DMS 273 treated with DMSO at 0.1 percent for 48 hours (cell line): ENCODE measurements at places on chromosomes 16 and 17.
A peak's percentile ranks its signal among the peaks of the same experiment; 100 is the strongest.

GRCh38 chr16:14436401-14436955 is 193.6 kb downstream of the PARN start:
- no peak for DNase-seq

GRCh38 chr16:67001726-67002125 is 13.3 kb downstream of the CES4A start:
- no peak for DNase-seq

- peak; percentile 14 for DNase-seq
These were observed 30.3 kb upstream of the RPH3AL start for GRCh38 chr17:382644-383533.

- no peak for DNase-seq
These were observed 857 bp downstream of the TMC8 start for GRCh38 chr17:78131172-78132083.

DNA sequence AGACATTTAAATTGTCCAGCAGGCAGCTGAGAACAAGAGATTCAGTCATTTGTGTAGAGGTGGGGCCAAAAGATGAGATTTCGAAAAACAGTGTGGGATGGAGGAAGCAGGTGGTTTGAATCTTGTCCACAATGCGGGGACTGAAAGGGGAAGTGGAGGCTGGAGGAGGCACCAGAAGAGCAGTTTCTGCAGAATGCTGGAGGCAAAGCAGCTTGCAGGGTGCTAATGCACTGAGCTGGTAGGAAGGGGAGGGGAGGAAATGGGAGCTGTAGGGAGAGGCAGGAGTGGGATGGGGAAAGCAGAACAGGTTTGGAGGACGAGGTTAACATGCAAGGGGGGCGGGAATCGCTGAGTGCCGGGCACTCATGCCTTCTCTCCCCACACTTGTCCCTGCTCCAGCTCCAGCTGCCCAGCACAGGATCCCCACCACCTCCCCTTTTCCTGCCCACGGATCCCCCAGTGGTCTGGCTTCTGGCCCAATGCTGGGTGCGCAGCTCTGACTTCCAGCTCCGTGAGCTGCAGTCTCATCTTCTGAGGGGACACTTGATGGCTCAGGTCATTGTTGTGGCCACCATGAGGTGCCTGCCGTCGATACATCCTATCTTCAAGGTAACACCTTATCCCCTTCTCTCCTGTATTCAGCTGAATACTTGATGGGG is 9.4 kb downstream of the C17orf100 start:
- DNase-seq, result no peak

GRCh38 chr16:64933885-64934284 is 188.0 kb downstream of the CDH11 start:
- DNase-seq, result no peak

- DNase-seq, result no peak
These were observed 1.5 kb downstream of the GRIN2A start for GRCh38 chr16:10180771-10181163.

GRCh38 chr16:21950782-21951521 is 2.2 kb upstream of the UQCRC2 start:
- DNase-seq, result no peak

DNA sequence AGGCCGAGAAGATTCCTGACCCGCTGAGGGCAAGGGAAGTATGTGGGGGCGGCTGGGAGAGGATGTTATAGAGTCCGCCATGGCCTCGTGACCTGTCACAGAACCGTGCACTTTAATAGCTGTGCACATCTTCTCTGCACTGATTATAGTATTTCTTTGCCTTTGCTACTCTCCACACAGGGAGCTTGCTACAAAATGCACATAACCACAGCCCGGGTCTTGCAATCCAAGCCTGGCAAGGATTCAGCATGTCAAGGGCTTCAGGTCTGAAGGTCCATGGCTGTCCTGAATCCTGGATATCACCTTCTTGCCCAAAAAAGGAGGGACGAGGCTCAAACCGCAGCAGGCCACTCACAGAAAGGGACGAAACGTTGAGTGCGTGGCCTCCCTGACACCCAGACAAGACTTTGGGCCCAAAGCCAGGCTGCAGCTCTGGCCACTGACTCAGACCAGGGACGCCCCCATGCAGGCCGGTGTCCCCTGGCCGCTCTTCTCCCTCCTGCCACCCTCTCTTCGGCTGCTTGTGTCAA is 43.7 kb downstream of the USP22 start:
- no peak for DNase-seq

- DNase-seq, result no peak
These were observed 510.6 kb downstream of the CDH13 start for GRCh38 chr16:83137326-83137781.

DNA sequence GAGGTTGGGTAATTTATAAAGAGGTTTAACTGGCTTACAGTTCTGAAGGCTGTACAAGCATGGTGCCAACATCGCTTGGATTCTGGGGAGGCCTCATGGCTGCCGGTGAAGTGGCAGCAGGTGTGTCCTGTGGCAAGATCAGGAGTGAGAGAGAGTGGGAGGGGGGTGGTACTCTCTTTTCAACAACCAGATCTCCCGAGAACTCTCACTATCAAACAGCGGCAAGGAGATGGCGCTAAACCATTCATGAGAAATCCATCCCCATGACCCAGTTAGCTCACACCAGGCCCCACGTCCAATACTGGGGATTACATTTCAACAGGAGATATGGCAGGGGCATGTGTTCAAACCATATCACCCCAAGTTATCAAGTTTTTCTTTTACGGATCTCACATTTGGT is 44.0 kb upstream of the CBX4 start:
- no peak for DNase-seq

GRCh38 chr17:7809086-7809790 is 24.8 kb upstream of the KDM6B start:
- no peak for DNase-seq

DNA sequence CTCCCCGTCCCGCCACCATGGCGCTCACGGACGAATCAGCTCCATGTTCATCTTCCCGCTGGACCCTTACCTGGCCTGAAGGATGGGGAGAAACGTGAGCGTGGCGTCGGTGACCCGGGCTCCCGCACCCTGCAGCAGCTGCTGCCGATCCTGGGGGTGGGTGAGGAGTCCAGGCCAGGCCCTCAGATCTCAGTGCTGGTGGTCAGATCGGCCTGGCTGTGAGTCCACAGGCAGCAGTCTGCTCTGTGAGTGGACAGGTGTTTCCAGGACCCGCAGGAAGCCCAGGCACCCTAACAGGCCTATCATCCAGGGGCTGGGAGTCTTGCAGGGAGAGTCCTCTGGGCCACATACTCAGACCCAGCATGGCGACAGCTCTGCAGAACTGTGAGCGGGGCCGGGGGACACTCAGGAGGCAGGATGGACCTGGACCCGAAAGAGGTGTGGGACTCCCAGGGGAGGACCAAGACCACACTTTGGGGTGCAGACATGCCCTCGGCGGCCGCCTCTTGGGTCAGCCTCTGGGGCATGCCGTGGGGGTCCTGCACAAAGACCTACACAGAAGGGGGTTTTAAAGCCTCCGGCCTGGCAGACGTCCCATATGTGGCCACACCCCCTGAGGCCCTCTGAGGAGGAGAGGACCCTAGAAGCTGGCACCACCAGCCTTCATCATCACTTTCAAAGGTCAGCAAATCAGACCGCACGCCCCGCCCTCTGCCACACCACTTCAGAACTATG is 27.2 kb upstream of the ZNF469 start:
- no peak for DNase-seq

GRCh38 chr17:30292286-30292858 is 628 bp upstream of the BLMH start:
- DNase-seq, result peak; percentile 70

- DNase-seq, result no peak
These were observed 22.1 kb downstream of the PMFBP1 start for GRCh38 chr16:72149676-72150464.

- DNase-seq, result no peak
These were observed 64.8 kb upstream of the KIFC3 start for GRCh38 chr16:57867000-57867561.

DNA sequence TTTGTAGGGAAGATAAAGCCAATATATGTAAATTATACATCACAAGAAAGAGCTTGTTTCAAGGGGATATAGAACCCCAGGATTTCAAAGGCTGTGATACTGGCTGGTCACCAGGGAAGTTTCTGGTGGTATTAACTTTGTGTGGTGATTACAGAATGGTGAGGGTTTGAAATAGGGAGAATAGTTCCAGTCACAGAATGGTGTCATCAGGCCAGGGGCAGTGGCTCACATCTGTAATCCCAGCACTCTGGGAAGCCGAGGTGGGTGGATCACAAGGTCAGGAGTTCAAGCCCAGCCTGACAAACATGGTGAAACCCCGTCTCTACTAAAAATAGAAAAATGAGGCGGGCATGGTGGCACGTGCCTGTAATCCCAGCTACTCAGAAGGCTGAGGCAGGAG is 183.8 kb upstream of the XYLT1 start:
- DNase-seq, result no peak

DNA sequence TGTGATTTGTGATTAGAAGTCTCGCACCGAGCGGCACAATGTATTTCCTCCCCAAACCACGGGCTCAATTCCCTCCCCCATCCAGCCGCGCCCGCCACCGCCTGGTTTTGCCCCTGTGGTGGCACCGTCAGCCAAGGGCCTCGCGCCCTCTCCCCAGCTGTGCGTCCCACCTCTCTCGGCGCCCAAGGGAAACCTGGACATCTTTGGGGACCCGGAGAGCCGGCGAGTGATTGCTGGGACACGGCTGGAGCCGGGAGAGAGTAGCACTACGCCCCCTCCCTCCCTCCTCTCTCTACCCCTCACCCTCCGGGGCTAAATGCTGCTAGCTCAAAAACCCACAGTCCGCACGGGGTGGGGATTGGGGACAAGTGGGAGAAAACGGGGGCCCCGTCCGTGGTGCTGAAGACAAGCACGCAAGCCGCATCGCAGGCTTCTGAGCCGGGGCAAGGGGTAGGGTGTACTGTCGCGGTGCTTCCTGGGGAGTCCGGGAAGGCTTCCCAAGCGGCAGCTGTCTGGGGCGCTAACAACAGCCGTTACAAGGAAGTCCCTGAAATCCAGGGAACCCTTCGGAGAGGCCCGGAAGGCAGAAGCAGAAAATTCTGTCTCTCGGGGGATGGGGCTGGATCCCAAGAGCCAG is 1.4 kb downstream of the CBLN1 start:
- no peak for DNase-seq
